Naive thymus-derived CD4-positive, alpha-beta T cell (primary cell): ENCODE measurements at places on chromosomes 13 and 19.

- no peak for DNase-seq
These were observed 23.1 kb downstream of the TMED1 start for GRCh38 chr19:10812902-10813404.

DNA sequence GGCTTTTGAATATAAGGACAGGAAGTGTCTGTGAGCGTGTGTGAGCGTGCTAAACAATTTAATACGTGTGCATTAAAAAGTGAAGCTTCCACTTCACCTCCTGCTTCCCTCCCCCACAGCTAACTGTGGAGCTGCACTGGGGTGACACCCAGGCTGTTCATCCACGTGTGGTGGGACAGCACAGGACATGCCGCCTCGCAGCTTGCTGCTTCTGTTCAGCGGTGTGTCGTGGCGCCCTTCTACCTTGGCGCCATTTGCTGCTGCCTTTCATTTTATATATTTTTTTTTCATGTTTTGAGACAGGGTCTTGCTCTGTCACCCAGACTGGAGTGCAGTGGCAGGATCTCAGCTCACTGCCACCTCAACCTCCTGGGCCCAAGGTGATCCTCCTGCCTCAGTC is 63.3 kb downstream of the MCF2L start:
- DNase-seq, result no peak

DNA sequence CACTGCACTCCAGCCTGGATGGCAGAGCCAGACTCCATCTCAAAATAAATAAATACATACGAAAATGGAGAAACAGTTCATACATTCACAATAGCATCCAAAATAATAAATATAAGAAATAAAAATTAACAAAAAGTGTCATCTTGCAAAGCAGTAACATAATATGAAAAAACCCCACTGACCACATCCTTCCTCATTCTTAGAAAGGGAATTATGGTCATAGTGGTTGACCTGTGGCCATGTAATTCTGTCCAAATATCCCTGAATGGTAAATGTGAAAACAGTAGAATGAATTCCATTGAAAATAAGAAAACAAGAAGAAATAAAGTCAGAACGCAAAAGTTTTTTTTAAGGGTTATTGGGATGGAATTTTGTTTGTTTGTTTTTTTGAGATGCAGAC is 7.0 kb upstream of the CDC42EP5 start:
- no peak for DNase-seq

GRCh38 chr13:94280349-94280748 is 199.1 kb downstream of the DCT start:
- DNase-seq, result no peak

DNA sequence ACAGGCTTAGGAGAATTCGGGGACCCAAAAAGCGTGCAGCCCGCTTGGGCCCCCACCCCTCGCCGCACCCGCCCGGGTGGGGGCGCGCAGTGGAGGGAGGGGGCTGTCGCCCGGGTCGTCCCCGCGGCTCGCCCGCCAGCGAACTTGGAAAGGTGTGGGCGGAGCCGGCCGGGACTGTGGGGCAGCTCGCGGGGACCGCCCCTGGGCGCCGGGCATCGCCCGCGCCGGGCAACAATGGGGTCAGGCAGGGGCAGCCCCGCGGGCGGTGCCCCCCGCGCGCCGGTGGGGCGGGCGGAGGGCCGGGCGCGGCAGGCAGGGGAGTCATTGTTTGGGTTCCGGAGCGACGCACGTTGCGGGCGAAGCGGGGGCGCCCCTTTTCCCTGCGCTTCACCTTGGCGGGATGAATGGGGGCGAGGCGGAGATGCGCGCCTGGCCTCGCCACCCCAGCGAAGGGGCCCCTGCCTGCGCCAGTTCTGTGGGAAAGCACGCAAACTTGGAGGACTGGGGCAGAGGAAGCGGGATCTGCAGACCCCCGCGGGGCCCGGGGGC is 647 bp upstream of the KLF12 start:
- DNase-seq, result no peak

GRCh38 chr13:51814071-51814470 is 10.1 kb upstream of the DHRS12 start:
- DNase-seq, result no peak

- DNase-seq, result no peak
These were observed 82.4 kb upstream of the STARD13 start for GRCh38 chr13:33367926-33368325.

GRCh38 chr13:57629391-57629804 is 2.1 kb upstream of the PCDH17 start:
- no peak for DNase-seq

- DNase-seq, result no peak
These were observed 34.8 kb upstream of the SGCG start for GRCh38 chr13:23146006-23146405.

DNA sequence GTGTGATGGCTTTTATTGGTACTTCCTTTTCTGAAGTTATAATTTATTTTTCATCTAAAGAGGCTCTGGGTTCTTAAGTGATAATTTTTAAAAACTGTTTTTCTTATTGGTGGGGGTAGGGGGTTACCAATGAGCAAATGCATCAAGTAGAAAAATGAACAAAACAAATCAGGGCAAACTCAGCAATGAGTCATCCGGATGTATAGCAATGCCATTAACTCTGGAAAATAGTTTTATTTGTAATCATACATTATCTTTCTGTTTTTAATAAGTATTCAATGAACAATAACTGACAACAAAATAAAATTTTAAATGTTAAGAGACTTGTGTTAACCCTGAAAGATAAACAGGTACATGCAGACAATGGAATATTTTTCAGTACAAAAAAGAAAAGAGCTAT is 67.6 kb downstream of the UFM1 start:
- DNase-seq, result no peak

- no peak for DNase-seq
These were observed 391.9 kb downstream of the IRS2 start for GRCh38 chr13:109394311-109394988.

GRCh38 chr19:30175987-30176386 is 196.2 kb upstream of the ZNF536 start:
- DNase-seq, result no peak

DNA sequence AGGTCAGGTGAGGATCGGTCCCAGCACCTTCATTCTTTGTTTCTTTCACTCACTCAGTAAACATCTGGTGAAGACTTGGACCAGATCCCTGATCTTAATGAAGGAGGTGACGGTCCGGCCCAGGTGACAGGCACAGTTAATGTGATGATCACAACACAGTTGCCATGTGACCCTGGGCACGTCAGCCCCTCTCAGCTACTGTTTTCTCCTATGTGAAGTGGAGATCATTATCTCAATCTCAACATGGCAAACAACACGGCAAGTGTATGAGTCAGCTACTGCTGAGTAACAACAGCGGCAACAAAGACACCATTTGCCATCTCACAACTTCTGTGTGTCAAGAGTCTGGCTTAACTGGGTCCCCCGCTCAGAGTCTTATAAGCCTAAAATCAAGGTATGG is 74.6 kb downstream of the GNG7 start:
- DNase-seq, result no peak

DNA sequence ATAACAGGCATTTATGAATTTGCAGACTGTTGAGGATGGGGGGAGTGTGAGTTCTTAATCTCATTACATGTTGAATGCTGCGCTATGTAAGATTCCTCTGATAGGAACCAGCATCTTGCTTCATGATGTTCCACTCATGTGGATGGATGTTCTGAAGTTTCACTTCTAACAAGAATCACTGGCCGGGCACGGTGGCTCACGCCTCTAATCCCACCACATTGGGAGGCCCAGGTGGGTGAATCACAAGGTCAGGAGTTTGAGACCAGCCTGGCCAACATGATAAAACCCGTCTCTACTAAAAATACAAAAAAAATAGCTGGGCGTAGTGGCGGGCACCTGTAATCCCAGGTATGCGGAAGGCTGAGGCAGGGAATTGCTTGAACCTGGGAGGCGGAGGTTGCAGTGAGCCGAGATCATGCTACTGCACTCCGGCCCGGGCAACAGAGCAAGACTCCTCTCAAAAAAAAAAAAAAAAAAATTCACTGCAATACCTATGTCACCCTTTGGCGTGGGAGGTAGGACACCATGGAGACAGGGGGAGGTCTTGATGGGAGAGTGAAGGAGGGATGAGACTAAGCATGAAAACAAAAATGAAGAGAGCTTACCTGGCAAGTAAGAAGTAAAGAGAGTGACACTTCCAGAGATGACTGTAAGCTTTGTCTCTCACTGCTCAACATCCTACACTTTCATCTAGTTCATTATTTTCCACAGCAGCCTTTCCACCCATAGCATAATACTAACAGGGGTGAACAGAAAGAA is 133.0 kb downstream of the DCT start:
- DNase-seq, result no peak

- no peak for DNase-seq
These were observed 476 bp downstream of the C2CD4C start for GRCh38 chr19:408441-408901.

DNA sequence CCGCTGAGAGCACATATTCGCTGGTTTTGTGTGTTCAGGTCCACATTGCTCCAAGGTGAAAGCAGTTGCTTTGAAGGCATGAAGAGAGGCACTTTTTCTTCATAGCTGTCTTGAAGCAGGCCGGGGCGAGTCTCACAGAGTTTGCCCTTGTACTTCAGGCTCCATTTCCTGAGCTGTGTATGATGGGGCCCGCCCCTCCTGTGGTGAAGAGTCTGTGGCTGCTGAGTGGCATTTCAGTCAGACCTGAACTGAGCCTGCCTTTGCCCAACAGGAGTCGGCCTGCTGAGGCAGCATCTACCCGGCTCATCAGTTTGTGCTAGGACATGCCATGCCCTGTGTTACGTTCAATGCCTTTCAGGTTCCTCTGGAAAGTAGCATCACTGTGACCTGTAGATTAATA is 44.4 kb upstream of the C1QTNF9 start:
- DNase-seq, result peak; percentile 75

GRCh38 chr19:30790056-30790680 is 418.0 kb downstream of the ZNF536 start:
- no peak for DNase-seq

GRCh38 chr13:109156181-109156935 is 526.9 kb downstream of the MYO16 start:
- DNase-seq, result no peak

- DNase-seq, result peak; percentile 77
These were observed 399 bp upstream of the SPTBN4 start for GRCh38 chr19:40466219-40466984.

- no peak for DNase-seq
These were observed 1361.9 kb downstream of the UQCRFS1 start for GRCh38 chr19:27851002-27851481.

GRCh38 chr13:30107121-30107520 is 200.2 kb downstream of the KATNAL1 start:
- no peak for DNase-seq

- DNase-seq, result no peak
These were observed 6.4 kb downstream of the NFIX start for GRCh38 chr19:13001502-13002165.

GRCh38 chr19:47151627-47152026 is 21.0 kb downstream of the SAE1 start:
- no peak for DNase-seq

DNA sequence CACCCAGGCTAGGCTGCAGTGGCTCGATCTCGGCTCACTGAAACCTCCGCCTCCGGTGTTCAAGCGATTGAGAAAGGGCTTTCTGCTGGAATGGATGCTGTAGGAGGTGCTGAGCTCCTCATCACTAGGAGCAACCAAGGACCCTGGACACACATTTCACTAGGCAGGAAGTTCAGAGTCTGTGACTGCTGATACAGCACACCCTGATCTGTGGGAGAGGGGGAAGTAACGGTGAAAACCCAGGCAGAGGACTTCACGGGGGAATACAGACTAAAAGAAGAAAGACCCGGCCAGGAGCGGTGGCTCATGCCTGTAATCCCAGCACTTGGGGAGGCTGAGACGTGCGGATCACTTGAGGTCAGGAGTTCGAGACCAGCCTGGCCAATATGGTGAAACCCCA is 11.9 kb upstream of the NOTCH3 start:
- no peak for DNase-seq

- no peak for DNase-seq
These were observed 18.9 kb upstream of the IPO5 start for GRCh38 chr13:97934590-97934989.

GRCh38 chr13:92512852-92513251 is 713.8 kb upstream of the GPC6 start:
- no peak for DNase-seq

- DNase-seq, result no peak
These were observed 607.6 kb downstream of the PCDH17 start for GRCh38 chr13:58238972-58239773.
